ENCODE measurements at places on chromosomes 5 and 9.

DNA sequence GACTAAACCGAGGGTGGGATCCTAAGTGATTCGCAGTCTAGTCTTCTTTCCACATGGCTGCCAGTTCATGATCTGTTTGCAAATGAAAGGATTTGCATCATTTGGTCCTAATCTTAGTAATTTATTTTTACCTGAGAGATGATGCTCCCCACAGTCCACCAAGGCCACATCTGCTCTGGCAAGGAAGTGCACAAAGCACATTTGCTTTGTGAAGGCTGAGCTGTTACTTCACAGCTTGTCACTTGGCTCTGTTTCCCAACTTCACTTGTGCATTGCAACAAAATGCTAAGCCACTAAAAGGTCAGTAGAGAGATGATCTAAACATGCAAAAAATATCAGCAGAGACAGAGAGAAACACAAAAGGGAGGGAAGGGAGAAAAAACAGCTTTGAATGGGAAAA is 128.5 kb upstream of the VLDLR start:
- no peak for DNase-seq

DNA sequence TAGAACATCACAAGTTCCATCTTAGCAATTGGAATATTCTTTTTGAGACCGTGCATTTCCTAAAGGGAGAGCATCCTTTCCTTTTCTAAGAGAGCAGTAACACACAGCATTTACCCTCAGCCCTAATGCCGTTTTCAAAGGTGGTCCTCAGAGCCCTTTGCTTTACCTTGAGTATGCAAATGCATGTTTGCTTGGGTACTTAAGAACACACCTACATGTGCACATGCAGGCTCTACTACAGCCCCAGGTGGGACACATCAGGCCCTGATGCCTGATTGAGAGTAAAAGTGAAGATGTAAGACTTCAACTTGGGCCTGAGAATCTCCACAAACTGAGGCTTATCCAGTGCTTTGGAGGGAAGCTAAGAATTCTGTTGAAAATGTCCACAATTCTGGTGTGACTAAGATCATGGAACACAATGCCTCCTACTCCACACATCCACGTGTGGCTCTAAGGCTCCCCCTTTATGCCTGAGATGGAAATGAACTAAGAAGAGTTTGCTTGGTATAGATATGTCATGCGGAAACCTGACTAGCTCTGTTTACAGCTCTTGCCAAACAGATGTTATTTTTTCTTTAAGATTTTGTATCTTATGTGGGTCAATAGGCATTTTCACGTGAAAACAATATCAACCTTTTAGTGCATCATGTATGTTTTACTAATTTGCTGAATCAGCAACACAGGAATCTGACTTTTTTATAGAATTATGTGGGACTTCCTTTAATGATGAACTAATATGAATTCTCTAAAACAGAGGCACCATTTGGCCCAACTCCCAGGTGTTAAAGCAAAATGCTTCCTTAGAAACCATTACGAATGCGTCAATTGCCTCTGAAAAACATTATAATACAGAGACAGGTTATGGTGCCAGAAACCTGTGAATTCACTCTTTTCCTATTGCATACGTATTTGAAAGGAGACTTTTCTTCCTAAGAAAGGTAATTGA is 48.9 kb upstream of the SLC2A8 start:
- no peak for DNase-seq

DNA sequence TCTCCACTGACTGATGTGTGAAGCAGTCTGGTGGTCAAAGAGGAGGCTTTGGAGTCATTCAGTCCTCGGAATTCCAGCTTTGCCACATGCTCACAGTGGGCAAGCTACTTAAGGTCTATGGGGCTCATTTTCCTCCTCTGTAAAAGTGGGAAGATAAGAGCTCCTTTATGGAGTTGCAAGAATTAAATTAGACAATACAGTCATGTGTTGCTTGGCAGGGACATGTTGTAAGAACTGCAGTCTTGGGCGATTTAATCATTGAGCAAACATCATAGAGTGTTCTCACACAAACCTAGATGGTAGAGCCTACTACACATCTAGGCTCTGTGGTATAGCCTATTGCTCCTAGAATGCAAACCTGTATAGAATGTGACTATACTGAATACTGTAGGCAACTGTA is 253.9 kb downstream of the SH3GL2 start:
- no peak for DNase-seq

GRCh38 chr9:69673311-69673640 is 1.1 kb upstream of the APBA1 start:
- DNase-seq = no peak

DNA sequence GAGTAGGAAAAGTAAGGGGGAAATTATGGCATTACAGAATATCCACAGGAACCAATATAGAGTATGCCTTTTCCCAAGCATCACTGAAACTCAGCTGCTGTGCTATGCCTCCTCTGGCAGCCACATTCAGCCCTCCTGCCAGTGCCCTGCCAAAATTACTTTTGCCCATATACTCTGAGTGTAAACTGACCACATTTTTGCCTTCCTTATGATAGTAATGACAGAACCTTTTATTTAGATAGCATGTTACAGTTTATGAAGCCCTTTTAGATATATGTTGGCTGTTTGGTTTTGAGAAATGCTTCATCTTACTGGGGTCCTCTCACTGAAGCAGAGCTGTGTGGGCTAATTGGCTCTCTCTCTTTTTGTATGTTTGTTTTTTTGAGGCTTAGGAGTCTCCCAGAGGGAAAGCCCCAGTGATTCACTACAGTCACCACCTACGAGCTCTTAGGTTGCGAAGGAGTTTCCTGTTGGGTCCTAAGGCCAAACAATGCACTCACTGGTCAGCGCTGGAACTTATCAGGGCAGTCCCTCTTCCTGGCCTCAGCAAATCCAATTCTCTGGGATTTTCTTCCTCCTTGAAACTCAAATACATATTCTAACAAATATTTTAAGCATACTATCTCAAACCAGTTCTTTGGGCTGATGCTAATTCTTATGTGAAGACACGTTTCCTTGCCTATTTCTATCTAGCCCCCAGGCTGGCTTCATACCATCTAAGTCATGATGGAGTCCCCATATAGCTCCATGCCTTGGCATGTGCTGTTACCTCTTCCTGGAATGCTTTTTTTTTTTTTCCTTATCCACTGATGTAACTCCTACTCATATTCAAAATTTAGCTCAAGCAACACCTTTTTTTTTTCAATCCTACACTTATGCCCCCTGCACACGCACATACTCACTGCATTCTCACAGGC is 3.7 kb downstream of the PHF24 start:
- no peak for DNase-seq

DNA sequence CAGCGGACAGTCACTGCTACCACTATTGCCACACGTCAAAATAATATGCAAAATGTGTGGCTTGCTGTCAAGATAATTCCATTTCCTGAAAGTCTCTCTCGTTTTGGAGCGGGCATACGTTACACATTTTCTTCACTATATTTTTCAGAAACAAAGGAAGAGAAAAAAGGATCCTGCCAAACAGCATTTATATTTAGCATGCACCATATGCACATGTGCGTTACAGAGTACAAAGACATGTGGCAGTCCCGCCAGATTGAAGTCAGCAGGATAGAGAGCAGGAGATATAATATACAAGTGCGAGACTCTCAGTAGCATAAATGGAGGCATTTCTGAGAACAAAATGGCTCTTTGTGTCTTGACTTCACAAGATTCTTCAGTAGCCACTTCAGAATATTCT is 221.6 kb upstream of the KIF2A start:
- DNase-seq = no peak

- no peak for DNase-seq
Observed at GRCh38 chr9:127686461-127687393, 20.1 kb upstream of the CFAP157 start.

DNA sequence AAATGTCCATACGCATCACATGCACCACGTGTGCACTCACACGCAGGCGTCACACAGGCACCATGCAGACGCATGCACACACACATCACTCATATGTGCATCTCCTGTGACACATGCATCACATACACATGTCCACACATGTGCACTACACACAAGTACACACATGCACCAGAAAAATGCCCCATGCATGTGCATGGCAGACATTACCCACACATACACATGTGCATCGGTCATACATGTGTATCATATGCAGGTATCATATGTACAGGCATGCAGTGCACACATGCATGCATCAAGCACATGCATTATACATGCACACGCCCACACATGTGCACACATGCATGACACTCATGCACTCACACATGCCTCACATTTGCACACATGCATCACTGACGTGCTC is 26.1 kb downstream of the ADAMTS2 start:
- DNase-seq = no peak

GRCh38 chr5:116914869-116915504 is 340.4 kb upstream of the SEMA6A start:
- no peak for DNase-seq

GRCh38 chr5:1544294-1544961 is 20.7 kb upstream of the LPCAT1 start:
- DNase-seq = no peak

GRCh38 chr5:14890846-14891245 is 19.3 kb upstream of the ANKH start:
- DNase-seq = no peak

GRCh38 chr5:5409151-5409810 is 13.2 kb upstream of the ICE1 start:
- no peak for DNase-seq

- no peak for DNase-seq
Observed at GRCh38 chr5:89445106-89445745, 562.2 kb upstream of the MEF2C start.

- DNase-seq = no peak
Observed at GRCh38 chr9:69970001-69970533, 73.6 kb upstream of the MAMDC2 start.

All from stimulated activated CD8-positive, alpha-beta memory T cell treated with anti-CD3 and anti-CD28 coated beads, Interleukin-4, amount 100 ng/mL, for 4 hours (primary cell).